ENCODE measurements at places on chromosomes 11 and 22. TPM values are rescaled to one million over a fixed set of nuclear protein-coding genes. Genes with fewer than 3 reads are reported as not detected.

Gene C11orf16
- not detected for polyA plus RNA-seq

DNA sequence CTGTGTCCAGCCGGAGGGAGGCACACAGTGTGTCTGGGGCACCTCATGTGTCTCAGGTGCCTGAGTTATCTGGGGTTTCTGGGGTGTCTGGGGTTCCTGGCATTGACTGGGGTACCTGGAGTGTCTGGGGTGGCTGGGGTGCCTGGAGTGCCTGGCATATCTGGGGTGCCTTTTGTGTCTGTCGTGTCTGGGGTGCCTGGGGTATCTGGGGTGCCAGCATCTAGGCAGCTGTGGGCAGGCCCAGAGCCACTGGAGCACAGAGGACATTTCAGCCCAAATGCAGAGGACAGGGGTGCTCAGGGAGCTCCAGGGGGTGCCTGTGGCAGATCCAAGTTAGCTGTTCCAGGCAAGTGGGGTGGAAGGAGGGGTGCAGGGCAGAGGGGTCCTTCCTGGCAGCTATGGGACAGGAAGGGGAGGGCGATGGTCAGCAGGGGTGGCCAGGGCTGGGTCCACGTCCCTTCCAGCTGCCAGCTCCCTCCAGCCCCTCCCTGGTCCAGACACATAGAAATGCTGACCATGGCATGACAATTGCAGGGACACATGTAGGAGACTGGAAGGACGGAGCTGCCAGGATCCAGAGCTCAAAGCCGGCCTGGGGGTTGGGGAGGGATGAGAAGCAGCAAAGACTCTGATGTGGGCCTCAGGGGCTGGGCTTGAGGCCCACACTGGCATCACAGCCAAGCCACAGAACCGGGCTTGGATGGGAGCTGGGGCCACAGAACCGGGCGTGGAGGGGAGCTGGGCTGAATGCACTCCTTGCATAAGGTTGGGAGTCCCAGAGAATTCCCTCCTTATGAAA is 133.0 kb downstream of the BRD1 start:
- DNase-seq: no peak

Gene PVALB
- not detected for polyA plus RNA-seq

GRCh38 chr11:33594188-33594587 is 106.4 kb downstream of the C11orf91 start:
- no peak for DNase-seq

Gene C11orf52
- 17.8 TPM for polyA plus RNA-seq

Gene RFPL1
- polyA plus RNA-seq: not detected

GRCh38 chr11:106159836-106160235 is 82.4 kb downstream of the AASDHPPT start:
- DNase-seq: no peak

- no peak for DNase-seq
Measured at GRCh38 chr22:34055525-34056200, 135.4 kb upstream of the LARGE1 start.
